AML-193 (cell line): ENCODE measurements at places on chromosomes 6 and 20.

DNA sequence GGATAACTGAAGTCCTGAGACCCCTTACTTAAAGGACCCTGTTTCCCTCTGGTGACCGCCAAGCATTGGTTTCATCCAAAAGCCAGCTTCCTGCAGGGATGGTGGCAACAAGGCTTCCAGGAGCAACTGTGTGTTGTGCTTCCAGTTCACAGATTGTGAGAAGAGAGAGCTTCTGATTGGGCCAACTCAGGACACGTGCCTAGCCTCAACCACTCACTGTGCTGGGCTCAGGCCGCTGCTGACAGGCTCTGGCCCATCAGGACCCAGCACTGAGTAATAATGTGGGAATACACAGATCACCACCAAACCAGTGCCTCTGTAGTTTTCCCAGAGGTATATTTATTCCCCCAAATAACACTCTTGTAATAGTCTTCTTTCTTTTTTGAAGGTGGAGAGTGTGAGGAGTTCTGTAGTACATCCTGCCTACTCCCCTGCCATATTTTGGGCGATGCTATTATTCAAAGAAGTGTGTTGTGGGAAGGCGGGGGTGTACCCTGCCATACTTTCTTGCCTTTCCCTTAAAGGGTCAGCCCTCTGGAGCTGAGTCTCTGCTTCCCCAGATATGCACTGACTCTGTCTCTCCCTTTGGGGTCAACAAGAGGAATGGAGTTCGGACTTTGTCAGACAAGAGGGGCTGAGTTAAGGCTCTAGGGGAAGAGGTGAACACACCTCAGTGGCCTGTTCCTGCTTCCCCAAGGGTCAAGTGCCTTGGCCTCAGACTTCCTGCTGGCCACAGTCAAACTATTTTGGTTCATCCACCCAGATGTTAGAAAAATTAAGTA, 23.2 kb downstream of the PPP1R16B start:
- no peak for DNase-seq

DNA sequence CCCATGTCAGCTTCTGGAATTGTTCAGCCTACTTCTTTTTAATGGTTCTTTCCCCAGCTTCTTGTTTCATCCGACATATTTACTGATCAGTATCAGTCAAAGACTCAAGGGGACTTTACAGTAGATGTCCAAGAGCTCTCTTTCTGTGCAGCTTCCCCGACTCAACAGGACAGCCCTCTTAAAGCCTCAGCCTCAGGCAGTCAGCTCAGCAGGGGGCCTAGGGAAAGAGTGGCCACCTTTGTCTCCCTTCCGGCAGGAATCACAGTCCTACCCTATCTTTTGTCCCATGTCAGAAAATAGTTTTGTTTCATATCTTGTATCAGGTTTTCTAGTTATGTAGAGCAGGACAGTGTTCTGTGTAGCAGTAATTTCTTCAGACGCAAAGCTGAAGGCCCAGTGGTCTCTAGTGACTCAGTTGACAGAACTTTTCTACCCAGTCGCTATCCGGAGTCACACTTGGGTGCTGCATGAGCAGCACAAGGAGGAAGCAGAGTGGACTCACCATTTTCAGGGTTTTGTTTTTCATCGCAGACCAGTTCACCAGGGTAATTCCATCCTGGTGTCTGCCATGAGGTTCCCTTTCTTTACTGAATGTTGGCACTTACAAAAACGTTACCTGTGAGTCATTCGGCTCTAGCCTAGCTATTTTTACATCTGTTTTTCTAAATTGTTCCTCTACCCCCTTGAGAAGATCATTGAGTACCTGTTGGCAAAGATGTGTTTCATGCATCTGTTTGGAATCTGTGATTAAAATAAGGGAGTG, 47.7 kb downstream of the SPATA2 start:
- no peak for DNase-seq

- DNase-seq, result no peak
Measured at GRCh38 chr6:126888727-126889725, 229.4 kb upstream of the RSPO3 start.

DNA sequence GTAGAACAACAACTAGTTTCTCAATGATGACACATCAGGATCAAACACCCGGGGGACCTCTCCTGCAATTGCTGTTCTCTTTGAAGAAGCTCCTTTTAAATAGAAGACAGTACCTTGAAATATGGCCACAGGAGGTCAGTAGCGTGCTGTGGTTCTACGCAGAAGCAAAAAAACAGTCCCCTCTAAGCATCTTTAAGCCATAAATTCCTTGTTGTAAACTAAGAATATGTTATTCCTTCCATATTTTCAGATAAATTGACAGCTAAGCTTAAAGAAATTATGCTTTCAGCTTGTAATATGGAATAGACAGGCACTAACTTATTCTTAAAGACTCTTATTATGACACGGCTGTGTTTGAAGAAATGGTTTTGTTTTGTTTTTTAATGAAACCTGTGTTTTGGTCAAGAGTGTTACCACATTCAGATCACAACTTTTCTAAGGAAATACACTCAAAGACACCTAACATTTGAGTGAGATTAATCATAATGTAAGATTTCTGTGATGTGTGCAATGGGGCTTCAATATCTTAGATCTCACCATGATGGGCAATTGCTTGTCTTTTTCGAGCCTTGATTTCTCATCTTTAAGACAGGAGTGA, 49.7 kb upstream of the IL20RA start:
- DNase-seq, result peak; percentile 72

DNA sequence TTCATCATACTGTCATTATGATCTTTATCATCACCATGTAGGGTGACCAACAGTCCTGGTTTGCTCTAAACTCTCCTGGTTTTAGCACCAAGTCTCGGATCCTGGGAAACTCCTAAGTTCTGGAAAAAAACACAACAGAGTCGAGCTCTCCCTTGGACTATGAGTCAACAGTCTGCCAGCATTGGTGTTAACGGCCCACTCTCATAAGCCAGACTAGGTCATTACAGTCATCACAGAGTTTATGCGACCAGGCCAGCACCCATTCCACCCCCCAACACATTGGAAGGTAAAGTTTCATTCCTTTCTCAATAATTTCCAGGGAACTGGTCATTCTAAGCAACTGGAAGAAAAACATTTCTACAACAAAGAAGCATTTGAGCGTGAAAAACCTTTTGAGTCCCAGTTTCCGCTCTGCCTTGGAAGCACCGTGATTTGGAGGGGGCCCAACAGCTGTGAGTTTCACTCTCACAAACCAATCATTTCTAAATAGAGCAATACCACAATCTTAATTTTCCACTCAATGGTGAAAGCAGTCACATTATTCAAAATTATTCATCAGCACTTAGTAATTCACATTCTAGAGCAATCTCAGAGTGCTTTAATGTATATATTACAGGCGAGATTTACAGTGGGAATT, 445.0 kb downstream of the CDH26 start:
- DNase-seq, result no peak

DNA sequence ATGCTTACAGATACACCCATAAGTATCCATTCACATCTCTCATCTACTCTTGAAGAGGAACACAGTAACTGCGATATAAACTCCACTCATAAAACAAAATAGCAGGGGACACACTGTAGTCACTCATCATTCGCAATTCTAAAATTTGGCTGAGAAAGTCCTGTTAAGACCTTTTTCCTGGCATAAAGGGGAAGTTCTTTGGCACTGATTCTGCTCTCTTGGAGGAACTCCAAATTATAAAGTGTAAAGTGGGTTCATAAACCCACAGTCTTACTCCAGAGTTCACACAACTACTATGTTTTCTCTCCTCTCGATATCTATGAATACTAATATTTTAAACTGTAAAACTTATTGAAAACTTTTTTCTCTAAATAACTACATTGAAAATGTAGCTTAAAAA, 80.6 kb downstream of the ADGB start:
- peak; percentile 55 for DNase-seq

DNA sequence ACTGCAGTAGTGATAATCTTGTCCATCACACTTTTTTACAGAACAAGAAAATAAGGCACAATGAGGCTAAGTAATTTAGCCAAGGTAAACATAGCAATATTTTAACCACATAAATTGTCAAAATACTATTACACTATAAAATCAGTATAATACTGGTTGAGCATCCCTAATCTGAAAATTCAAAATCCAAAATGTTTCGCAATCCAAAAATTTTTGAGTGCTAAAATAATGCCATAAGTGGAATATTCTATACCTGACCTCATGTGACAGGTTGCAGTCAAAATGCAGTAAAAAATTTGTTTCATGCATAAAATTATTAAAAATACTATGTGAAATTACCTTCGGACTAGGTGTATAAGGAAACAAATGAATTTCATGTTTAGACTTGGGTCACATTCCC, 101.5 kb downstream of the PDSS2 start:
- DNase-seq, result no peak

- DNase-seq, result no peak
Measured at GRCh38 chr6:27532820-27533538, 60.1 kb upstream of the ZNF184 start.

GRCh38 chr6:100210137-100211117, 216.4 kb upstream of the MCHR2 start:
- DNase-seq, result no peak

- DNase-seq, result no peak
Measured at GRCh38 chr6:167653561-167653960, 173.2 kb upstream of the AFDN start.

DNA sequence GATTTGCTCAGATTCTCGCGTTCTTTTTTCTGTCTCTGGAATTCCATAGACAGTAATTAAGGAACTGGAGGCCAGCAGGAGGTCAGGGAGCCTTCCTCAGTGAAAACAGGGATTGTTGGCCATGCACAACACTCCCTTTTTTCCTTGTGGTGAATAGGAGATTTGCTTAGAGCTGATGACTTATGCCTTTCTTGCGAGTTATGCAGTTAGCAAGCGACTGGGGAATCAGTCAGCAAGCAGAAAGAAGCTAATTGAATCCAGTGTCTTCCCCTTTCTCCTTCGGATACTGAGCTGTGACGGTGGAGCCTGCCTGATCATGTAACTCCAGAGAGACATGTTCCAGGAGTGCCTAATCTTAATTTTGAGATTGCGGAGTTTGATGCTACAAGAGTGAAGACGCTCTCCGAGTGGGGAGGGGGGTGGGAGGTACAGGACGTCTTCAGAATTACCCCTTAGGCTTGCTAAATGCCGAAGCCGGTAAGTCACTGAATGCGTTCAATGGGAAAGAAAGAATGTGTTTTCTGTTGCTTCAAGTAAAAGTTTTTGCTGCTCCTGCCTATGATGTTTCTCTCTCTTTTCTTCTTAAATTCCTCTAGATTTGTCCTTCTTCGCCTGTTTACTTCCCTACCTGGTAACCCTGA, 165.9 kb downstream of the SASH1 start:
- no peak for DNase-seq

GRCh38 chr6:28865401-28866204, 58.2 kb downstream of the TRIM27 start:
- DNase-seq, result peak; percentile 12

DNA sequence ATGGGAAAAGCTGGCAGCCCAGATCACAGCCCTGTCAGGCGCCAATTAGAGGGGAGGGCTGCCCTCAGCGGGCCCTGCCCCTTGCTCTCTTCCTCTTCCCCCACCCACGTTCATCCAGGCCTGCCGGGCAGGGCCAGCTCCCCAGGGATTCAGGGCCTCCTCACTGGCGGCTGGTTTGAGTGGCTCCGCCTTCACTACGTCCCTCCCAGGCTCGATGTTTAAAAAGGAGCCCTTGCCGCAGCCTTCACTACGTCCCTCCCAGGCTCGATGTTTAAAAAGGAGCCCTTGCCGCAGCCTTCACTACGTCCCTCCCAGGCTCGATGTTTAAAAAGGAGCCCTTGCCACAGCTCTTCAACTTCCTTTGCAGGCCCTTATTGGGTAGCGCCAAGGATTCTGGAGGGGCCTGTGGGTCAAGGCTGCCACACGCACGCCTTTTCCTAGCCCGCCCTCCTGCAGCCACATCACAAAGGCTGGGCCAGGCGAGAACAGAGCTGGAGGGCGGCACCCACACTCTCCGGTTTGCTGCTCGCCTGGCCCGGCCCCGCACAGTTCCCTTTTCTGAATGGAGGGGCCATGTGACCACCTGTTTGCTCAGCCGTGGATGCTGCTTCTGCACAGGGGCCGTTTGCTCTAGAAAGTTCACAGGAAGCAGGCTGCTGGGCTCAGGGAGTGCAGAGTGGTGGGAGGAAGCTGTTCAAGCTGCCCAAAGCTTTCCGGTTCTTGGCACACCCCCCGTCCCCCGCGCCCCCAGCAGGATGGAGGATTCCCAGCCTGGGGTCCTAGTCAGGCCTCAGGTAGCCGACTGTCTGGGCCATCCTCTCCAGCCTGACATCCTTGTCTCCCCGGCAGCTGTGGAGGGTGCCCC, 1.6 kb downstream of the SLC17A9 start:
- peak; percentile 97 for DNase-seq

- no peak for DNase-seq
Measured at GRCh38 chr20:33093074-33093473, 13.6 kb downstream of the BPIFB4 start.

GRCh38 chr6:113120224-113120581, 736.9 kb upstream of the MARCKS start:
- peak; percentile 78 for DNase-seq

DNA sequence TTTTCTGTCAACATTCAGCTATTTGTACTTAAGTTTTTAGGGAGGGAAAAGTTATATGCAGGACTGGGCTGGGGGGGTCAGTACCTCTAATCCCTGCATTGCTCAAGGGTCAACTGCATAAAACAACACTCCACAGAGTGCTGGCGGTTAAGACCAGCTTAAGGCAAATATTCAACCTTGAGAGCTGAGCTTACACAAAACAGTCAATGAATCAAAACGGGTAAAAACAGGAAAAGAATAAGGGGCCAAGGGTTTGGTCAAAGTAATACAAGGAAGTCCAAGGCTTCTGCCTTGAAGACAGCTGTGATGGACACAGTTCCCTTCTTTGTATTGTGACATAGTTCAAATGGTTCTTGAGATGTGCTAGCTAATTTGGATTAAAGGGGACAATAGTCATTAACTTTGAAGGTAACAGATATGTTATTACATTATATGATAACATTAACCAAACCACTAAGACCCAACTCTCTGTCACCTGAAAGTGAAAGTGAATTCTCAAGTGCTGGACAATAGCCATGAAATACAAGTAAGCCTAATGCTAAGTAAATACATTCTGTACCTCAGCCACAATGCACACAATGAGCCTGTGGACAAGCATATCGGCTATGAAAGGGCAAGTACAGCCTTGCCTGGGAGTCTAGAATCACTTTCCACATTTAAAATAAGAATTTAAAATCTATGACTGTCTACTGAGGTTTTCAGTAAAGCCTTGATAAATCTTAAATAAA, 106.8 kb downstream of the PDE10A start:
- DNase-seq, result no peak

DNA sequence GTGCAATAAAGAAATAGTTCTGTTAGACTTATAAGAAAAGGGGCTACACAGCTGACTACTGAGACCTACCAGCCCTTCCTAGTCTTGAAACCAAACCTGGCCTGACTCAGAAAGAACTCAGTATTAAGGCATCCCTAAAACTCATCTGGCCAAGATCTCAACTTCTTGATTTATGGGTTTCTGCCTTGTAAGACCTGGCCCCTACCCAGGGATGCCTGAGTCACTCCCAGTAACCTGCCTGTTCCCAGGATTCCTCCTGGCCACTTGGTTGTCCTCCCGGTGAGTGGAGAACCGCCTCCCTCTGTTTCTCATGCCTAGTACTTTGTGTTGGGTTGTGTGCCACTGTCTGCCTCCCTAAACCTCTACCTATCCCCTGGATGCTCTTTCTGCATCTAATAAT, 189.4 kb upstream of the PREP start:
- DNase-seq, result no peak
